Omental fat pad (tissue), 4 donors: ENCODE measurements at places on chromosomes 16 and 17.

GRCh38 chr16:31461921-31462804 lies 2.9 kb downstream of the ARMC5 start:
- DNase-seq = no peak

- no peak for DNase-seq
Observed at GRCh38 chr16:10941127-10941933, 938 bp downstream of the DEXI start.

DNA sequence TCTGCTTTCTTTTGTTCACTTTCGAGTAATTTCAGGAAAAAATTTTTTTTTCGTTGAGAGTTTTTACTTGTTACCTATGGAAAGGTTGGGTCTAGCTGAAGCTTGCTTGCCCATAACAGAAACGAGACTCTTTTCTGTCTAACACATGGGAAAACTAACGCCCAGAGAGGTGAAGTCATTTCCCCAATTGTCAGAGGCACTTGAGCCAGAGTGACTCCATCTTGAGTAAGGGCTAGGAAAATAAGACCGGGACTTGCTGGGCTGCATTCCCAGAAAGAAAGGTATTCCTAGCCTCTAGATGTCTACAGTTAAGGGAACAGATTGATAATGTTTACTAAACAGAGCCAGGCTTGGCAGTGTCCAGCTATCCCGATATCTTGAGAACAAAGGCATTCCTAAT lies 26.8 kb downstream of the PRKCB start:
- no peak for DNase-seq

DNA sequence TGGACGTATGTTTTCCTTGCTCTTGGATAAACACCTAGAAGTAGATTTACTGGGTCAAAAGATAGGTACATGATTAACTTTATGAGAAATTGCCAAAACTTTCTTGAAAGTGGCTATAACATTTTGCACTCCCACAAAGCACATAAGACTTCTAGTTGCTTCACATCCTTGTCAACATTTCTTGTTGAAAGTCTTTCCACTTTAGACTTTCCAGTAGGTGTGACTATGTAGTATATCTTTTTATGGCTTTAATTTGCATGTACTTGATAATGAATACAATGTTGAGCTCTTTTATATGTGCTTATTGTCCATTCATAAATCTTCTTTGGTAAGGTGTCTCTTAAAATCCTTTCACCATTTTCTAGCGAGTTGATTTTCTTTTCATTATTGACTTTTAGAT lies 241.2 kb upstream of the RPL38 start:
- DNase-seq = no peak

DNA sequence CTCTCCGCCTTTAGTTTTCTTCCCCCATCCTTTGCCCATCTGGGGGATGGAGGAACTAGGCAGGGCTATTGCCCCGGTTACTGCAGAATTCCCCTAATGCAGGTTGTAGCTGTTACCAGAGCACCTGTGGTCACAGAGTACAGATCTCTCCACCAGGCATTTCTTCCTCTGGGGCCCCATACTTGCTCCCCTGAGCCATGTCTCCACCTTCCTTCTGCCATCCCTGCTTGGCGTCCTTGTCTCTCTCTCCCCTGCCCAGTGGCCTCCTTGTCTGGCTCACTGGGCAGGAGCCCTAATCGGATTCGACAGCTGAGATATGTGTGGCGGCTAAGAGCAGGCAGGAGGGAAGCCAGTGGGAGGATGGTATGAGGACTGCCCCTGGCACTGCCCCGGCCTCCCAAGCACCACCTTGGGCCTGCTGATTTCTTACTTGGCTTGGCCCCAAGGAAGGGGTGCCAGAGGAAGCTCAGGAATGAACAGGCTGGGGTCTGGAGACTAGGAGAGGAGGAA lies 2.0 kb downstream of the RARA start:
- no peak for DNase-seq

- DNase-seq = no peak
Observed at GRCh38 chr17:31803494-31804213, 55.4 kb downstream of the COPRS start.

- no peak for DNase-seq
Observed at GRCh38 chr17:63138713-63139112, 172.7 kb downstream of the TANC2 start.

GRCh38 chr16:70391446-70391845 lies 44.7 kb downstream of the DDX19A start:
- no peak for DNase-seq

DNA sequence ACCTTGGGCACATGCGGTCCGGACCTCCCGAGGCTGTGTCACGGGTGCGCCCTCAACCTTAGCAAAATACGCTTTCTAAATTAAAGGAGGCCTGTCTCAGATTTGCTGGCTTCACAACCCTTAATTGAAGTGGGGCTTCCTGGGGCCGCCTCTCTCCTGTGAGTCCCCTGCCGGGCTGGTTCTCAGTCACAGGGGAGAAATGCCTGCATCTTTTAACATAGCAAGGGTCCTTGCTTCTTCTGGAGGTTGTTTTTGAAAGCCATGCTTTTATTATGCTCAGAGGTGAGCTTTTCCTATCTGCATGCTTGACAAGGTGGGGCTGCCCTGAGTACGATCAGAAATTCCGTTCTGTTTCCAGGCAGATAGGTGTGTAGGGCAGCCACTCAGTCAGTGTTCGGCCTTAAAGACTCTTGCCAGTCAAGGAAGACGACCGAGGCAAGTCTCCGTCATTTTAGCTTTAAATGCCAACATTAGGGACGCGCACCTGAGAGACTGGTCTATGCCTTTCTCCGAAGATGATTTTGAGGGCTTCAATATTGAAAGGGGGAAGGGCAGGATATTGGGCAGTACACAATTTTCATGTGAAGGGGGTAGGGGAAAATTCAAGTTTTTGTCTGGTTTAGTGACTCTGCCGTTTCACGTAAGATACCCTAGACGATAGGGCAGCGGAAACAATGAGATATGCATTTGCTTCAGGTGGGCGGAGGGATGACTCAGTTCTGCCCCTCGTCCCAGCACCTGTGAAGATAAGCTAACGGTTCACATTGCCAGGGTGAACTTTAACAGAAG lies 5.5 kb upstream of the SLC7A5 start:
- no peak for DNase-seq

DNA sequence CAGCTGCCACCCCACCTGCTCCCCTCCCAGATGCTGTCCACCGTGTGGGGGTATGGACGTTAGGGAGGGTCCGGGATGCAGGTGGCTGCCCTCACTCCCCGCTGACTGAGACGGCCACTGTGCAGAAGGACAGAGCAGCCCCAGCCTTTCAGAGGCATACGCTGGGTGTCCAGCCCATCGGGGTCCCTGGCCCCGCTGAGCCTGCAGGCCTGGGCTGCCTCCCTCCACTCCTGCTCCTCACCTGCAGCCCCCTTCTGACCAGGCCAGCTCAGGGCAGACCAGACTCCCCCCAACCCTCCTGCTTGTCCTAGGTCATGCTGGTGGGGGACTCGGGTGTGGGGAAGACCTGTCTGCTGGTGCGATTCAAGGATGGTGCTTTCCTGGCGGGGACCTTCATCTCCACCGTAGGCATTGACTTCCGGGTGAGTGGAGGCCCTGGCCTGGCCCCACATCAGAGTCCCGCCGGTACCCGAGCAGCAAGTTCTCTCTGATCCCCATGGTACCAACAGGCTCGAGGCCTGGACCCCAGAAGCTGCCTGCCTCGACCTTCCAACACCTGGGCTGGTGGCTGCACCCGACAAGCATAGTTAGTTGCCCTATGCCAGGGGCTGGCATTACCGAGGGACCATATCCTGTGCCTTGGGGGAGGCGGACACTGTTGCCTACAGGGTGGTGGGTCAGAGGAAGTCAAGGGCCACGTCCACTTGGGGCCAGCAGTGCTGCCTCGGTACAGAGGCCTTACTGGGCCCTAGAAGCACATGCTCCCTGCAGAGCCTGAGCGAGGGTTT lies 1.4 kb downstream of the RAB26 start:
- no peak for DNase-seq

- no peak for DNase-seq
Observed at GRCh38 chr17:7655541-7655840, 4.8 kb downstream of the ATP1B2 start.

DNA sequence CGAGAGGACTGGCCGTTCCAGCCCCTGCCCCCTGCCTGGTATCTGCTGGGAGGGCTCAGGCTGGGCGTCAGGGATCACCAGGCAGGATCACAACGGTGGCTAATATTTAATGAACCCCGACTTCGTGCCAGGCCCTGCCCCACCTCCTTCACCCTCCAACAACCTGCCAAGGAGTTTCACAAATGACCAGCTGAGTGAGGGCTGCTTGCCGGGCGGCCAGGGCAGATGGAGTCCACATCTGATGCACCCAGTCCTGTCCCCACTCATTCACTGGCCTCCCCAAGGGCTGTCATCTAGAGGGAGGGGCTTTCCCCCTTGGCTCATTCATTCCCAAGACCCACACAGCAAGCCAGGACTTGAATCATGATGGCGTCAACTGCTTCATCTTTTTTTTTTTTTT lies 17.5 kb downstream of the UBALD1 start:
- DNase-seq = no peak

DNA sequence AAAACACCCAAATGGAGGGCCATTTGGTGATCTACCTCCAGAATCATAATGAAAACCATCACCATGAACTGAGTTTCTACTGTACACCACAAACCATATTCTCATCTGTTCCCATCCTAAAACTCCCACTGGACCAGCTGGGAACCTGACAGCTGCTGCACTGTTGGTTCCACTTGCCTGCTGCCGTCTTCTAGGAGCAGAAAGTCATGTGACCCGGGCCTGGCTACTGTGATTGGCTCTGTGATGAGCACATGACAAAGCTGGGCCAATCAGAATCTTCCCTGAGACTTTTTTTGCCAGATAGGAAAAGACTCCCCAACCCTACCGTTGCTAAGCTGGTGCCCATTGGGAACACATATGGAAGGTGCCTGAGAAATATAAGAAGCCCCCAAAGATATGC lies 264.2 kb downstream of the MRTFB start:
- DNase-seq = no peak

DNA sequence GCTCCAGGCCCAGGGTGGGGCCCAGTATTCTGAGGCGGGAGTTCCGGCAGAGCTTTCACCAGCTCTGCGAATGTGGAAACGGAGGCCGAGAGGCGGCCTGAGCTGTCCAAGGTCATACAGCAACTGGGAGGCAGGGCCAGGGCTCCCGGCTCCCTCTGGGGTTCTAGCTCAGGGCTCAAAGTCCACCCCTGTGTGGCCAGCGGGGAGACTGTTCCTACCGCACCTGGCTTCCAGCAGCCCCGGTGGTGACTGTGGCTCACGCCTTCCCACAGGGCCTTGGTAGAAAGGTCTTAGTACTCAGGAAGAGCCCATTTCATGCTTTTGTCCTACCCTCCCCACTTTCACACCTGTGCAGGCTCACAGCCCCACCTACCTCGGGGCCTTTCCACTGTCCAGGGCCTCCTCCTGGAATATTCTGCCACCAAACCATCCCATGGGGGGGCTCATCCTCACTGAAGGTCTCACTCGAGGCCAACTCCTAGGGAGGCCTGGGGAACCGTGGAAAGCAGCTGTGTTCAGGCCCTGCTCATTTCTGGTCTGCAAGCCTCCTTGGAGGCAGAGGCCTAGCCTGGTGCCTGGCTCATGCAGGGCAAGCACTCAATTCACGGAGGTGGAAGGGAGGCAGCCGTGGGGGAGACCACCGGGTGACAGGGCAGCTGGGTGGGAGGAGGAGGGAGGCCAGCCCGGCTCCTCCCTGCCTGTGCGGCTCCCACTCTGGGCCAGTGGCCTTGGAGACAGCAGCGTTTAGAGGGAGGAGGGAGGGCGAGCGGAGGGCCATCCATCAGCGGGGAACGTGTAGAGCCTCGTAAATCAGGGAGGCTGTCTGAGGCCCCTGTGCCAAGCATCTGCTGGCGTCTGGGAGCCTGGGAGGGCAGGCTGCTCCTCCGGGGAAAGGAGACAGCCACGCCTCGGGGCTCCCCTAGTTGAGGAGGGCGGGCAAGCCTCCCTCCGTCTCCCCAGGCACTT lies 12.7 kb upstream of the DOC2B start:
- no peak for DNase-seq

GRCh38 chr16:79839466-79840341 lies 239.2 kb upstream of the MAF start:
- DNase-seq = no peak

GRCh38 chr16:19130852-19131824 lies 17.4 kb downstream of the ITPRIPL2 start:
- no peak for DNase-seq

DNA sequence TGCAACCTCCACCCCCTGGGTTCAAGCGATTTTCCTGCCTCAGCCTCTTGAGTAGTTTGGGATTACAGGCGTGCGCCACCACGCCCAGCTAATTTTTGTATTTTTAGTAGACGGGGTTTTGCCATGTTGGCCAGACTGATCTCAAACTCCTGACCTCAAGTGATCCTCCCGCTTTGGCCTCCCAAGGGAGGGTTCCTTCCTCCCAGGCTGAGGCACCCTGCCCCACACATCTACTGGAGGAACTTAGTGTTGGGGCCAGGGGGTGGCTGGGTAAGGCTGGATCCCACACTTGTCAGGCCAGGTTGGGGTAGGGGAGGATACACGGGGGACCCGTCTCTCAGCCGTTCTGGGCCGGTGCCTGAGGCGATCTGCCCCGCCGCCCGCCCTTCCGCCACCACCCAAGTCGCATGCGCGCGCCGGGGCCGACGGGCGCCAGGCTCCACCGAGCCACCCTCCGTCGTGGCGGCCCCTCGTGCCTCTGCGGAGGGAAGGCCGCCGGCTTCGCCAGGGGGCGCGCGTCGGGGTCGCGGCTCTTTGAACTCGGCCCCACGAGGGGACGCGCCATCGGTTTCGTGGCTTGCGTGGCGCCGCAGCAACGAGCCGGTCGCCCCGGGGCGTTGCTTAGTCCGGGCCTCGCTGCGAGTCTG lies 15.9 kb downstream of the GRB7 start:
- DNase-seq = no peak

DNA sequence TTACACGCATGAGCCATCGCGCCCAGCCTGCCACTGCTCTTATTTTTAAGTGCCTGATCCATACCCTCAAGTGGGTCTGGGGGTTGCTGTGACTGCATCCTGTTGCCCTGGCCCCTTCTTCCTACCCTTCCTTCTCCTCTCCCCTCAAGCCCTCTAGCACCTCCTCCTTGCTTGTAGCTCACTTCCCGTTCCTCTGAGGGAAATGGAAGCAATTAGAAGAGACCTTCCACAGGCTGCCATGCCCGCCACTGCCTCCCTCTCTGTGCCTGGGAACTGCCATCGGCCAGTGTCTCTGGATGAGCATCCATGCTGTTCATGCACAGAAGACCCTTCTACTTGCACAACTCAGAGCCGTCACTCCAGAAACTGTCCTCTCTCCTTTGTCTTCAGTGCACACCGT lies 10.6 kb upstream of the TFAP4 start:
- DNase-seq = no peak

GRCh38 chr17:79777894-79778503 lies at the start of gene CBX2:
CBX2 (plus strand) TSS chr17:79778148; CDS start chr17:79778236, 88 bp downstream.
- DNase-seq = no peak

GRCh38 chr17:75820094-75821080 lies 23.8 kb downstream of the UNC13D start:
- DNase-seq = no peak

GRCh38 chr17:63933598-63933997 lies 1.5 kb upstream of the CD79B start:
- no peak for DNase-seq

- no peak for DNase-seq
Observed at GRCh38 chr17:44601973-44602372, 44.7 kb downstream of the FZD2 start.

- no peak for DNase-seq
Observed at GRCh38 chr17:62755141-62755851, 52.8 kb downstream of the MARCHF10 start.
